ENCODE measurements at places on chromosomes 7 and 10.

DNA sequence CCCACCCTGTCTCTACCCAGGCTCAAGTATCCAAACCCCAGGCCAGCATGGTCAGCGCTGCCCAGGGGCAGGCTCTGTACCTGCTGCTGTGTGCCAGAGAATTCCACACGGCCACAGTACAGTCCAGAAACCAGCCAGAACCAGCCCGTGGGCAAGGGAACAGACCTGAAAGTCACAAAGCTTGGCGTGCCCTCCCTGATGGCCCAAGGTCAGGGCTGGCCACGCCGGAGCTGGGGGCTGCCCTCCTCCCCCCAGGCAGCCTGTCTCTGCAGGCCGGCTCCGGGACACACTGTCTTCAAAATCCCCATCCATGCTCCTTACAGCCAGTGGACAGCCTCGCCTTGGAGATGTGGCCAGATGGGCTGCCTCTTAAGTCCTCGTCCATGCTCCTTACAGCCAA is 78.4 kb downstream of the CTBP2 start:
- no peak for DNase-seq

GRCh38 chr7:133481676-133482075 is 228.8 kb downstream of the EXOC4 start:
- no peak for DNase-seq

DNA sequence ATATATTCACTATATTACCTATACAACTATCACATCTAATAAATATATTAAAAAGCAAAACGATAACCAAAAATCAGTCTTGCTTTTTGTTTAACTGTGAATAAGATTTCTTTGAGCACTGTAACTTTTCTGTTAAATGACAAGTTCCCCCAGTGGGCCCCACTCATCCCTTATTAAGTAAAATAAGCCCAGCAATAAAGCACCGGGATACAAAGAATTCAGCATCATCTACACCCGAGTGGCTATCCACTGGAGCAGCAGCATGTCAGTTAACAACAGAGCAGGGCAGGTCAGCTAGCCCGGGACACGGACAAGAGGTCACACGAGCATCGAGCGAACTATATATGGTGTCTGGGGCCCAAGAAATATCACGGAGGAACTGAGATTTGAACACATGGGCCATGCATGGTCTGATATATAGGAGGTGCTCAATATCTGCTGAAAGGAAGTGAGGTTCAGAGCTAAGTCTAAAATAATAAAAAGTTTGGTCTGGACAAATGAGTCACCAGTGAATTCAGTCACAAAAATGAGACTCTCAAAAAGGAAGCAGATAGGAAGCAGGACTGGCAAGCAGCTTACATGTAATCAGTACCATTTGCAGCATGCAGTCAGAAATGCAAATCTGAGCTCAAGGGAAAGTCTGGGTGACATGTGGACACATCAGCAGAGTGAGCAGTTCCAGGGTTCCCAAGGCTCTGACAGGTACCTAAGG is 4.1 kb downstream of the ERCC6 start:
- DNase-seq: no peak

DNA sequence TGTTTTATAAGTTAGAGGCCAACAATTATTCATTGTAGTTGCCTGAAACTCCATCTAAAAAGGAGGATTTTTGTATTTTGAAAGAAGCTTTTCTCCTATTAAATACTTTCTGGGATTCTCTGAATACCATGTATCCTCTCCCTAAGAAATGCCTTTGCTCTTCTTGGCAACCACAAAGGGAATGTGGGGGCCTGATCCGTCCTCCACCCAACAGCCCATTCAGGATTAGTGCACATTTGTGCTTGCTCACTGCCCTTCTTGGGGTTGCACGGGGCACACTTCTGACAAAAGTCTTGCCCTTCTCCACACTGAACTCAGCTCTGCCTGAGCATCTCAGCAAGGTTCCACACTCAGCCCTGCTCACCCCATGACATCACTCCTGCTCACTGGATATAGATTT is 194.2 kb downstream of the SLC25A13 start:
- no peak for DNase-seq

DNA sequence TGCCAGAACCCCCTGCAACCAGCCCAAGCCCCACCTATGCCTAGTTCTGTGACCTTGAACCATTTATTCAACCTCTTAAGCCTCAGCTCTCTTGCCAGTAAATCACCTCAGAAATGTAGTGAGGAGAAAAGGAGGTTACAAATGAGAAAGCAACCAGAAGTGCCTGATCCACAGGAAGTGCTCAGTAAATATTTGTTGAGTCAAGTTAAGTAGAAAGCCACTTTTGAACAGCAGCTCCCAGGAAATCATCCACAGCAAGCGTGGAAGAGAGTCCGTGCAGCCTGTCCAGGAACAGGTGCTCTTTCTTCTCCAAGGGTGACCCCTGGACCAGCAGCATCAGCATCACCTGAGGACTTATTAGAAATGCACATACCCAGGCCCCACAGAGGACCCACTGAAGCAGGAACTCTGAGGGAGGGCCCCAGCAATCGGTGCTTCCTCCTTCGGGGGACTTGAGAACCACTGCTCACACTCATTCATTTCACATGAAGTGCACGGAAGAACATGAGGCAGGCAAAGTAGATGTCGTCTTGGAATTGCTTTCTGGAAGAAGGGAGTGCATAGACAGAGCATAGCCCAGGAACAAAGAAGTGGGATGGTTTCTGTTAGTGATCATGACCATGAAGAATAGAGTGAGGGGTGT is 6.3 kb upstream of the C10orf71 start:
- DNase-seq: no peak

GRCh38 chr7:133978502-133979295 is 148.4 kb upstream of the LRGUK start:
- DNase-seq: no peak

DNA sequence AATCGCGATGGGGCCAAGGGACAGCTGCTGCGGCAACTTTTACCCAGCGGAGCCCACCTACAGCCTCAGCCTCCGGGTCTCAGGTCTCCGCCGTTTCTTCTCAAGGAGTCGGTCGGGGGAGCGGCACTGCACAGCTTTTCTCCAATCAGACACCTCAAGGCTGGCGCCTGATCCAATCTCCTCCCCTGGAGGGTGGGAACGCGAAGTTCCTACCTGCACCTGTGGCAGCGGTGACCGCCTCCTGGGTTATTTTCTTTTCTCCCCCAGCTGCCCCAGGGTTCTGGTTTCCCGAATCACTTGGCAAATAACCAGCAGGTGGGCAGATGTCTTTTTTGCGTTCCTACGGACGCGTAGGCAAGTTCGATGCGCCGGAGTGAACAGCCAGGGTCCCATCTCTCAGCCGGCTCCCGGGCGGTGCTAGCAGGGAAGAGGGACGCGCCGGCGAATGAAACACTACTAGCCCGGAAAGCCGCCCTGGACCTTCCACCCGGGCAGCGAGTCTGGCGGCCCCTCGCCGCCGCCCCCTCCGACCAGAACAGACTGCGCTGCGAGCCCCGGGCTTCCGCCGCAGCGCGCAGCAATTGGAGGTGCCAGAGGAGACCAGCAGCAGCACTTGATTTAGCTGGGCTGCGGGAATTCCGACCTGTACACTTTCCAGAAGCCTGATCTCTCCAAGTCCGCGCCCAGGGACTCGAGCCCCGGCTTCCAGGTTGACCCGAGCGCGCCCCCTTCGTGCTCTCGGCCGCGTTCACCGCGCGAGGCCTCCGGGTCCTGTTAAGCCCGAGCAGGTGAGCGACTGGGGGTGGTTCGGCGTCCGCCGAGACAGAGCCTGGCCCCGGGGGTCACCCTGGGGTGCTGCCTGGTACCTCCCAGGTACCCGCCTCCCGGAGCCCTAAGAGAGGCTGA is at the start of gene PRR15:
Gene PRR15, plus strand, starts transcription at position 246 of the 906 bp plus-strand sequence. CDS start 2,495 bp downstream, outside the sequence.
- DNase-seq: peak; percentile 74

DNA sequence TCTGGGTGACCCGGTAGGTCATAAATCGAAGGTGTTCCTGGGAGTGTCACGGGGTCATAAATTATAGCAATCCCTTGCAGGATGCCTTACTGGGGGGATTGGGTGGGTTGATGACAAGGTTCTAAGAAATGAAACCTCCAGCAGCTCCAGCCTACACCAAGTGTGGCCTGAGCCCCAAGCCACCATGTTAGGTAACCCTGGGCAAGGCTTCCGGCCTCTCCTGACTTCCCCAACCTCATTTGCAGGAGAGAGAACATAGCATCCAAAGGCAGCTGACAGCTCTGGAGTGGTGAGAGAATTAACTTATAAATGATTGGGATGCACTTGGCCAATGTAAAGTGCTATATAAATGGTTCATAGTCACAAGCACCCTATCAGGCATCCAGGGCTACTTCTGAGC is 52.8 kb upstream of the TMEM273 start:
- DNase-seq: no peak

DNA sequence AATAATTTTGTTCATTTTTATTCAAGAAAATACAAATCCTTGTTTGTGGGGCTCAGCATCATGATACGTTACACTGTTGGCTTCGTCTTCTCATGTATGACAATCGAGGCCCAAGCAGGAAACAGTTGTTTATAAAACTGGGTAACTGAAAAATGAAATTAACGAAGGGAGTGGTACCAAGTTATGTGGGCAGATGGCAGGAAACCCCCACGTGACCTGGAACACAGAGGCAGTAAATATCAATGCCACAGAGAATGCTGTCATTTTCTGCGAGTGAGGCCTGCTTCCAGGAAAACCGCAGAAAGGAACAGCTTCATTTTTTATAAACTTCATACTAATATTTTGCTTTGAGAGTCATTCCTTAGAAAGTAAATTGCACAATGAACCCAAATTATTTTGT is 201.0 kb upstream of the ADARB2 start:
- no peak for DNase-seq

GRCh38 chr10:119514819-119515218 is 27.7 kb downstream of the RGS10 start:
- no peak for DNase-seq

- DNase-seq: no peak
Measured at GRCh38 chr7:31343516-31344305, 3.2 kb upstream of the NEUROD6 start.

DNA sequence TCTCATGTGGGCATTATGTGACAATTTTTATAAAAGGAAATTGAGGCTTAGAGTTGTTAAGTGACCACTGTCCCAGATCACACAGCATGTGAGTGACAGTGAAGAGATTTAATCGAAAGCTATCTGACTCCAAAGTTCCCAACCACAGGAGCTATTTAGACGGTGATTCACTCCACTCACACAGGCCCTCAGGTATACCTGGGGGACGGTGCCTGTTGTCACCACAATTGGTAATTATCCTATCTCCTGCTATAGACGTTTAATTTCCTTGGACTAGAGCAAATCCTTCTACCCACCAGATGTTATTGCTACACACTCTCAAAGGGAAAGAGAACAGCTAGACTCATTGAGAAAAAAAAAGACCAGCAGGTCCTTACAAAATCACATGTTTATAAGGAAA is 145.5 kb downstream of the KLF6 start:
- DNase-seq: no peak

DNA sequence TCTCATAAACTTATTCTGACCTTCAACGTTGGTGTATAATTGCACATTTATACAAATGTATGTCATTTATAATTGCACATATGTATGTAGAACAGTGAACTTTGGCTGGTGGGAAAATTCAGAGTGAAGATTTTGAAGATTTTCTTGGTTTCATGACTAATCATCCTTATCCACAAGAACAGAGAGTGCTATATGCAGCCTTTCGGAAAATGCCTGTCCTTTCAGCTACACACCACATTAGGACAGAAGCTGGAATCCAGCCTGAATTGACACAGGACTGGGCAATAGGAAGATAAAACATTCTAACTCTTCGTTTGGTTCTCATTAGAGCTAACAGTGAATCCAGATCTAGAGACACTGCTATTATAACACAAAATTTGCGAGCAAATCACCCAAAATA is 166.2 kb downstream of the PDE1C start:
- DNase-seq: no peak

- no peak for DNase-seq
Measured at GRCh38 chr10:76138286-76138685, 706.9 kb downstream of the LRMDA start.

DNA sequence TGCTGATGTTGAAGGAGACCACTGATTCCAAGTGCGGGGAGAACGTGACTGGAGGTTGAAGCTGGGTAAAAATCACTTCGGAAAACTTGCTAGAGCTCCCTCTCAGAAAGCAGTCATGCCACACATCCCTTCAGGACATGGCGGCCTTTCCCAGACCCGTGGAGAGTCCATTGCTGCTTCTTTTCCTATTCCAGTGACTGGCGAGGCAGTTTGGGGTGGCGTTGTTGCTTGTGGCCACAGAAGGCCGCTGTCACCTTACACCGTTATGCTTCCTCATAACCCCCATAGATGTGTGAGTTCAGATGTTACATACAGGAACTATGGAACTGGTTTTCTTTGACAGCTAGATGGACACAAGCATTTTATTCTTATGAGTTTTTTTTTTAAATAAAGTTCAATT is 235.6 kb upstream of the POM121L12 start:
- DNase-seq: no peak

GRCh38 chr7:18289788-18290187 is 205.8 kb upstream of the HDAC9 start:
- DNase-seq: no peak

DNA sequence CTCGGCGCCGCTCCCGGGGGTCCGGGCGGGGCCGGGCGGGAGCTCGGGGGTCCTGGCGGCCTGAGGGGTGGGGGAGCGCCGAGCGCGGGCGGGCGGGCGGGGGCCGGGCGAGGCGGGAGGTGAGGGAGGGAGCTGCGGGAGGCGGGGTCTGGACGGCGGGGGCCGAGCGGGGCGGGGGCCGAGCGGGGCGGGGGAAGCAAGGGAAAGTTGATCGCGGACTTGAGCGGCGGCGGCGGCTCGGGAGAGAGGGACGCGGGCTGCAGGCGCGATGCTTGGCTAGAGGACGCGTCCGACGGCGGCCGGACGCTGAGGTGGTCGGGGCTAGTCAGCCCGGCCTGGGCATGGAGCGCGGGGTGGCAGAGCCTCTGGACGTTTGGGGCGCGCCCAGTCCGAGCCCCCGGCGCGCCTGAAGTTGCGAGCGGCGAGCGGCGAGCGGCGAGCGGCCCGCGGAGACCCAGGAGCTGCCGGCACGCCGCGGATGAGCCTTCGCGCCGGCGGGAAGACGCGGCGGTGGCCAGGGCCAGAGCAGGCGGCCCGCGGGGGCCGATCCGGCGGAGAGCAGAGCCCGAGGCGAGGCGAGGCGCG is at the start of gene CDH23:
Gene CDH23, plus strand, starts transcription at position 210 of the 585 bp plus-strand sequence. CDS start 42,912 bp downstream, outside the sequence.
- peak; percentile 34 for DNase-seq

DNA sequence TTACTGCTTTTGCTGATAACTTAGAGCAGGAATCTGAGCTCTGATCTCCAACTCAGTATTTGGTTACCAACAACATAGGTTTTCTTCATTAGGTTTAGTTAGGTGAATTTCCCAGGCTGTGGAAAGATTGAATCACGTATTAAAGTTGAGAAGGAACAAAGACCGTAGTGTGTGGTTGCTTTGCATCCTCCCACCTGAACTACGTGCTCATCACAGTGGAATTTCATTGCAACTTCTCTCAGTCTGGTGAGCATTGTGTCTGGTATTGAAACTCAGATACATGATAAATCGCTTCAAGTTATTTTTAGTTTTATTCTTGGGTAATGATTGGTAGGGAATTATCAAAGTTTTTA is 139.4 kb upstream of the AKR1E2 start:
- DNase-seq: no peak

GRCh38 chr10:114662646-114663217 is 4.7 kb upstream of the ABLIM1 start:
- no peak for DNase-seq

GRCh38 chr7:155489158-155489840 is 31.4 kb downstream of the EN2 start:
- DNase-seq: no peak

GRCh38 chr10:76647301-76647700 is 990.3 kb downstream of the KCNMA1 start:
- no peak for DNase-seq
